ENCODE measurements at places on chromosomes 3 and 15. TPM values are rescaled to one million over a fixed set of nuclear protein-coding genes. Genes with fewer than 3 reads are reported as not detected.

- H3K4me1 ChIP-seq, result no peaks in the 10 kb centered on the region
- no peak overlapping the region for H3K27ac ChIP-seq
- H3K4me3 ChIP-seq, result no peak overlapping the region
- no peak for DNase-seq
Measured at GRCh38 chr3:73500321-73500720, 124.4 kb downstream of the PDZRN3 start.

GRCh38 chr3:112280266-112280665 lies 13.8 kb downstream of the SLC9C1 start:
- no peak for DNase-seq
- H3K27me3 ChIP-seq, result no peaks in the 10 kb centered on the region
- no peaks in the 10 kb centered on the region for H3K4me1 ChIP-seq
- H3K36me3 ChIP-seq, result no peaks in the 10 kb centered on the region
- no peak overlapping the region for H3K27ac ChIP-seq

Gene IL17RC
- 38.0 TPM for total RNA-seq

Gene MINAR1
- 0.38 TPM for total RNA-seq

DNA sequence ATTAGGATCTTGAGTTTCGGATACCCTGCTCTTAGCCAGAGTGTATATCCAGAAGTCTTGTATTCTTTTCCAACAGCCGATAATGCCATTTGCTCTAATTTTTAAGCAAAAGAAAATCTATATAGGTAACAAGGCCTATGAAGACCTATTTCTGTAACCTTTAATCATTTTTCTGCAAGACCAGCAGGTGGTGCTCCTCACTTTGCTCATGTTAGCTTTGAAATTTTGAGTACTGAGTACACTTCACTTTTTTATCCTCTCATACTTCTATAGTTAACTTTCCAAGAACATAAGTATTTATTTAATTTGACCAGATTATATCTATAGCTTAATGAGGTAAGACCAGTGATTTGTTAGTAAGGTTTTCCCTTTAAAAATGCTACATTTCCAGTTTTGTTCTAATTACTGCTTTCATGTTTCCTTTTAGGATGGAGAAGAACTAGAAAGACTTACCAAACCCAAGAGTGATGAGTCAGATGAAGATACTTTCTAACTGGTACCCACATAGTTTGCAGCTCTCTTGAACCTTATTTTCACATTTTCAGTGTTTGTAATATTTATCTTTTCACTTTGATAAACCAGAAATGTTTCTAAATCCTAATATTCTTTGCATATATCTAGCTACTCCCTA lies 20.5 kb downstream of the SLC35A5 start:
- no peaks in the 10 kb centered on the region for H3K27me3 ChIP-seq
- DNase-seq, result no peak
- H3K27ac ChIP-seq, result no peak overlapping the region
